NCI-H774 (cell line): ENCODE measurements at places on chromosomes 12 and 14.
A peak's percentile ranks its signal among the peaks of the same experiment; 100 is the strongest.

DNA sequence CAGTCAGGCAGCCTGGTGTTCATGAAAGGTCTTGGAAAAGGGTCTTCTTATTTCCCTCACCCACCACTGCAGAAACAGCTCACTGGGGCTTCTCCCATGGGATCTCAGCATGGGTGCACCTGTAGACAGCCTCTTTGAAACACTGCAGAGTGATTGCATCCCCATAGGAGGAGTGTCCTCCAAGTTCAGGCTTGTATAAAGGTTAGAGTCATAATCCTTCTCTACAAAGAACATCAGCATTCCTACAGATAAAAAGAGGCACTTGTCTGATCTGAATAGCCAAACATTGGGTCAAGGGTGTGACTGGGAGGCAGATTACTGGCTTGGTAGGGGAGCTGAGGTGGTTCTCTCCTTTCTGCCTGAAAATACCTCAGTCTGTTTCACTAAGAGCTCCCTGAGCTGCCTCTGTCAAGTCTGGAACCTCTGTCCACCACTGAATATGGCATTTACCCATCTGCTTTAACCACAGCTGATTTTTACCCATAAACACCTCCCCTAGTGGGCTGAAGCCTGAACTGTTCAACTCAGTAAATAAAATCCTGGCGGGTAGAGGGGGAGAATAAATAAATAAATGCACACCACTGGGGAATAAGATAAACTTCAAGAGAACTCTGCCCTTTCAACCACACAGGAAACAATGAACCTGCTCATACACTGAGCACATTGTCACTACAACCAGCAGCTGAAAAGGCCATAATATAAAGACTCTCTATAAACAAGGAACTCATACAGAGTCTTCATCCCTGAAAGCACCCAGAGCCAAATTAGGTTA, 120.7 kb upstream of the SCAF11 start:
- no peak for DNase-seq

DNA sequence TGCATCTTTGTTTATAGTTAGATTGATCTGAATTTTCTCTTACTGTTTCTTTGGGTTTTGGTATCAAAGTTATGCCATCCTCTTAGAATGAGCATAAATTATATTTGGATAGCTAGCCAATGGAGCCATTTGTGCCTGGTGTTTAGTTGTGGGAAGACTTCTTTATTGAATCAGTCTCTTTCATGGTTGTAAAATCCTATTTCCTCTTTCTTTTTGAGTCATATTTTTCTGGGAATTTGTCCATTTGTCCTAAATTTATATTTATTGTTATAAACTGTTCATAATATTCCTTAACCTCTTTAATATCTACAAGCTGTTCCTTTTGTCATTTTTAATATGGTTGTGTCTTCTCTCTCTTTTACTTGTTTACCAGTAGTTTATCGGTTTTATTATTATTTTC, 462.5 kb downstream of the AEBP2 start:
- DNase-seq = no peak

- DNase-seq = no peak
Measured at GRCh38 chr12:48286665-48287064, 64.1 kb downstream of the ZNF641 start.

GRCh38 chr12:49888461-49889151, 15.1 kb downstream of the FAIM2 start:
- DNase-seq = peak; percentile 56

DNA sequence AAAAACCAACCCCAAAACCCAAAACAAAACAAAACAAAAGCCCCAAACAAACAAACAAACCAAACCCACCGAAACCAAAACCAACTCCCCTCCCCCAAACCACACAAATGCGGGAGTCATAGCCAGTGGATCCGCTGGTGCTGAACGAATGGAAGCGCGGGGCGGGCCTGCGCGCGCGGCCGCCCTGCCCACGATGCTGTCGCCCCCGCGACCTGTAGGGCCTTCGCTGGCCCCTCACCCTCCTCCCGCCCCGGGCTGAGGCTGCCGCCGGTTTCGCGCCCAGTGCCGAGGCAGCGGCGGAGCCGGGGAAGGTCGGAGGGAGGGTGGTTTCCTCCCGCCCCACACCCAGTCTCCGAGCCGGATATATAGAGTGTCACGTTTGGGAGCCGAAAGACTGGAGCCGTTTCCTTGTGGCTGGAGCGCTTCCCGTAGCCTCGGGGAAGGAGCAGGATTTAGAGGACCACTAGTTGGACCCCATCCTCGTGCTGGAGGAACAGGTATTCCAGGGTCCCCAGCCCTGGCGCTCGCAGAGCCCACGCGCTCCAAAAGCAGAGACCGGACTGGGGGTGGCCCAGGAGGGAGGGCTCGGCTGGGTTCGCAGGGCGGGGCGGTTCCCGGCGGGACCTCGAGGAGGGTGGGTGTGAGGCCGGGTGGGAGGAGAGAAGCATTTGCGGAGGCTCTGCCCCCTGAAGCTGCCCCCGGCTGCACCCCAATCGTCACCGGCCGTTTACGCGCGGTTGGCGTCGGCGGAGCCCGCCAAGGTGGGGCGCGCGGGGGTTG, at the start of gene FAR2:
Gene FAR2, plus strand, starts transcription at position 368 of the 780 bp plus-strand sequence. CDS start 121,172 bp downstream, outside the sequence.
- no peak for DNase-seq

GRCh38 chr12:67394550-67394949, 125.4 kb downstream of the CAND1 start:
- no peak for DNase-seq

DNA sequence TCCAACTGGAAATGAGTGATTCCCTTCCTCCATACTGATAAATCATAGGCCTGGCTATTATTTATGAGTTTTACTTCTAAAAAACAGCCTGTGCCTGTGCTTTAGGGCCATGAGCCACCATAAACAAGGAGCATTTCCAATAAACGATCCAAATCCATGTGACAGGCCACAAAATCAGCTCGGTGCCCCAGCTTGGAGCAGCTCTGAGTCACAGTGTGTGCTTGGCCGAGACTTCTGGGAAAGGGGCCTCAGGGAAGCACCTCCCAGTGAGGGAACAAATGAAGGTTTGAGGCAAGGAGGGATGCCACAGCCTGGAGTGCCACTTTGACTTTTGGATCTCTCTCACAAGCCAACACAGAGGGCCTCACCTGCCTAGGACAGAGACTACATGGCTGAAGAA, 190.4 kb downstream of the NTF3 start:
- DNase-seq = no peak

DNA sequence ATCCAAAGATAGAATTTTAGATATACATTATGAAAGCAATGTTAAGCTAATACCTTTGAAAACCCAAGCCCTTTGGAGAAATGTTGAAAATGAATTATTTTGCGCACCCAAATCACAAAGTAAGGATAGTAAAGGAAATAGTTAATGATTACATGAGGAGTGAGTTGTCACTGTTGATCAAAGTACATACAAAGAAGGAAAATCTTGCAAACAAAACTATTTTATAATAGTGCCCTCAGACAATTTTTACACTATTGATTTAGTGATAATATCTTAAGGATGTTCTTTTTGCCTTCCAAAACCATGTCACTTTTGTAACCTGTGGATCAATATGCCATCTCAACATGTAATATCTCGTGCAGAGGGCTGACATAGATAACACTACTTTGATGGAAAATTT, 146.8 kb downstream of the DUSP6 start:
- no peak for DNase-seq

GRCh38 chr14:40983604-40984003, 623.1 kb upstream of the LRFN5 start:
- no peak for DNase-seq

- DNase-seq = no peak
Measured at GRCh38 chr14:22870811-22871223, 723 bp upstream of the LRP10 start.

- no peak for DNase-seq
Measured at GRCh38 chr12:27026257-27026656, 3.9 kb downstream of the MED21 start.
